ENCODE measurements at places on chromosomes 6 and 20.

DNA sequence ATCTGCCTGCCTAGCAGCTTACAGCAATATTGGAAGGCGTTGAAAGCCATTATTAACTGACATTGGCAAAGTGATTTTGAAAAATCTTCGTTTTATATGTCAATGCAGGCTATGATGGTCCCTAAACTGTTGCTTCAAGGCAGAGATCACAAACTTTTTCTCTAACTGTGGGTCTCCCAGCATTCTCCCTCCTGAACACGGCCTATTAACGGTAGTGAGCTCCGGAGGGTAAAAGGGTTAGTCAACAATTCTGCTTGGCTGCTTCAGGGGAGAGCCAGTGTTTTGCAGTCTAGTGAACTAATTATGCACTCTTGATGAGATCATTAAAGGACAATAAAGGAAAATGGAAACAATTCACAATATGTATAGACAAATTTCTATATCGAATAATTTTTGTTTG, 261.8 kb upstream of the QKI start:
- DNase-seq: no peak

- no peak for DNase-seq
Measured at GRCh38 chr6:816510-817084, 123.7 kb upstream of the EXOC2 start.

- DNase-seq: no peak
Measured at GRCh38 chr6:36479256-36479655, 36.5 kb downstream of the KCTD20 start.

DNA sequence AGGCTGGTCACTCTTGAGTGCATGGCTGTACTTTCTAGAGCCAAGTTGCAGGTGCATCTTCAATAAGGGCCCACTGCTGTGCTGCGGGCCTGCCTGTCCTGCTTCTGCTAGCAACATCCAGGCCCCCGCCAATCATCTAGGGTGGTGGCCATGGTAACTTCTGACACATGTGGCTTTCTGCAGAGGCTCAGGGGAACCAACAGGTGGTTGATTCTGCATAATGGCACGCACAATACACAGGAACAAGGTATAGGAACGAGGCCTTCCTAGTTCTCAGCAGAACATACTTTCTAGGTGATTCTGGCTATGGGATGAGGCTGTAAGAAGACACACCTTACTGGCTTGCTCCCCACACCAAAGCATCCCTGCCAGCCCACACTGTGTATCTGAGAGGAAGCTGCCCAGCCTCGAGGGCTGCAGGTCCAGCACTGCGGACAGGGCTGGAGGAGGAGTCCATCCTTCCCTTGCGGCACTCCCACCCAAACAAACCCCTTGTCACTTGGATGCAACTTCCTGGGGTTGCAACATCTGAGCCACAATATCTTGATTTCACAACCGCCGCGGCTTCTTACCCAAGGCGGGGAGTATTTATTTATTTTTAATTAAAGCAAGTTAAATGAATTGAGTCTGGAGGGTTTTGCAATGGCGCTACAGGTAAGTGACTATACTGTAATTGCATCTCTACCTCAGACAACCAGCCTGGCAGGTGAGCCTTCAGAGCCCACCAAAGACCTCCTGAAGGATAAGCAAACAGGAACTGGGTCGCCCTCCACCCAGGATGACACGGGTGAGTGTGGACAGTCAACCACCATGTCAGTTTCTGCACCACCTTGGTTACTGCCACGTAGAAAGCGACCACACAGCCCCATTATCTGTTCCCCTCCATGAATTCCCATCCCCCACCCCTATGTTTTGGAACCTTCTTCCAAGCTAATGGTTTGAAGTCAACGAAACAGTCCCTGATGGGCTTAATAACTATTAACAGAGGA, 49.6 kb downstream of the SULF2 start:
- DNase-seq: no peak

- peak; percentile 27 for DNase-seq
Measured at GRCh38 chr20:667351-668034, 8.1 kb downstream of the SCRT2 start.

DNA sequence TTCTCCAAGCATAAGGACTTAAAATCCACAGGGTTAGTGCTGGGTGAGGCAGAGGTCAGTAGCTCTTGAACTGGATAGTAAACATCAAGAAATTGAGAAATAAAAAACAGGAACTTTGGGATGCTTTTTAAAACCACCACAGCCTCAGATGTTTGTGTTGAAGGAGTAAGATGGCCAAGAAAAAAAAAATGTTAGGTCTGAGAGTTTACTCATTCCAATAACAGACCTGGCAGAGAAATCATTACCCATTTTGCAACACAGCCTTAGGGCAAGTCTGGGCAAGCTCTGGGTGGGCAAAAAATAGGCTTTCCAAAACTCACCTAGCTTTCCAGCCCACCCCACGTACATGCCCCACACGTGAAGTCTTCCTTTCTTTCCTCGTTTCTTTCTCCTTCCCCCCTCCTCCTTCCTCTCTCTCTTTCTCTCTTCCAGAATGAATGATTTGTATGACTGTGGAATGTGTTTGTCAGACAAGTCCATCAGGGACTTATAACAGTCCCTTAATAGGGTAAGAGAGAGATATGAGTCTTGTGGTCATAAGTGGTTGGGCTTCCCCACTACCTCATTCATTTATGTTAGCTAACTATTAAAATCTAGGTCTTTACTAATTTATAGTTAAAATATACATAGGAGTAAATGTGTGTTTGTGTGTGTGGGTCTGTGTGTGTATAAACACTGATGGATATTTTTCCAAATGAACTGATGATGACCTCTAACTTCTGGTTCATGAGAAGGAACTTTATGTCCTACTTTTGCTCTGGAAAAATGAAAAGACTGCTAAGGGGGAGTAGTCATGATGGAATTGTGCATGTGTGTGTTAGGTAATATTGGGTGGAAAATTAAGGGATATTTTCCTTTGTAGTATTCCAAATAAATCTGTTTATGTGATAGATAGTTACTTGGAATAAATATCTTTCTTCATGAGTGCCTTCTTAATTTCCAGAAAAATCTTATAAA, 18.0 kb upstream of the DSE start:
- DNase-seq: no peak

DNA sequence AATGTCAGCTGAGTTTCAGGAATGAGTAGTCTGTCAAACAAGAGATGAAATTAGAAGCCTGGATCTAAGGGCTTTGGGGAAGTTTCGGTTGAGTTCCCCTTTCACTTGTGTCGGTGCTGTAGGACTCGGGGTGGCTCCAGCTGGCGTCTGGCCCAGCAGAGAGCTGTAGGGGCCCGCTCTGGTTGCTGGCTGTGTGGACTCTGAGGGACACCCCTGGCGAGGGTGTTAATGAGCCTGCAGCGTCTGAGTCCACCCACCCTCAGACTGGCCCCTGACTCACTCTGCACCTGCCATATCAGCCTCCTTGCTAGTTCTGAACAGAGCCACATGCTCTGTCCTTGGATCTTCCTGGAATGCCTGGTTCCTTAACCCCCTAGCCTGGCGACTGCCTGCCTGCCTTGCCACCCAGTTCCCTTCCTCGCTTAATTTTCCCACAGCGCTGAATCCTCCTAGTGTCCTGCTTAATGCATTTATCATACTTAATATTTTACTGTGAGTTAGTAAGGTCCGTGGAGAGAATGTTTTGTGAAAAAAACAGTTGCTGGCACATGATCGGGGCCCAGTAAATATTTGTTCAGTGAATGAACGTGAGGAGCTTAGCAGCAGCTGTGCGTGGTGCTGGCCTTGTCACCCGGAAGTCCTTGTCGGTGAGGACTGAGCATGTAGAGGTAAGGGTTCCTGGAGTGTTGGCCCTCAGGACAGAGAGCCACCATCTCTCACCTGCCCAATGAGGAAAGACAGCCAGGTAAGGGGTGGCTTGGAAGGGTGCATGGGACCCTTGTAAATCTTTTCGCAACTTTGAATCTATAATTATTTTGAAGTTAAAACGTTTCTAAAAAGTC, 1.6 kb downstream of the DNAJC5 start:
- peak; percentile 50 for DNase-seq

DNA sequence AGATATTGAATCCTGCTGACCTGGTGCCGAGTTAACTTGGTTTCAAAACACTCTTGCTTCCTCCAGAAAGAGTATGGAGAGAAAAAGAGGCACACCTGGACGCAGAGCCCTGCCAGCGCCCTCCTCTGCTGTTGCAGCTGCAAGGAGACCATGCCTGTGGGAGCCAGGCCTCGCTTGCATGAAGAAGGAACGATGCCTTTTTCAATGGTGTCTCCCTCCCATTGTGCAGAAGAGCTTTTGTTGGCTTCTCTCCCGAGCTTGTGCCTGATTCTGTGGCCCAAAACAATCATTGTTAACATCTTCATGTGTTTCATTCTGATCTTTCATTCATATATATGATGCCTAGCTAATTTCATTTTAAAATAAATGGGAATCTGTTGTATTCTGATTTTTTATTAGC, 98.1 kb downstream of the FAM120B start:
- DNase-seq: no peak

GRCh38 chr6:105220186-105220585, 40.4 kb upstream of the POPDC3 start:
- DNase-seq: no peak

DNA sequence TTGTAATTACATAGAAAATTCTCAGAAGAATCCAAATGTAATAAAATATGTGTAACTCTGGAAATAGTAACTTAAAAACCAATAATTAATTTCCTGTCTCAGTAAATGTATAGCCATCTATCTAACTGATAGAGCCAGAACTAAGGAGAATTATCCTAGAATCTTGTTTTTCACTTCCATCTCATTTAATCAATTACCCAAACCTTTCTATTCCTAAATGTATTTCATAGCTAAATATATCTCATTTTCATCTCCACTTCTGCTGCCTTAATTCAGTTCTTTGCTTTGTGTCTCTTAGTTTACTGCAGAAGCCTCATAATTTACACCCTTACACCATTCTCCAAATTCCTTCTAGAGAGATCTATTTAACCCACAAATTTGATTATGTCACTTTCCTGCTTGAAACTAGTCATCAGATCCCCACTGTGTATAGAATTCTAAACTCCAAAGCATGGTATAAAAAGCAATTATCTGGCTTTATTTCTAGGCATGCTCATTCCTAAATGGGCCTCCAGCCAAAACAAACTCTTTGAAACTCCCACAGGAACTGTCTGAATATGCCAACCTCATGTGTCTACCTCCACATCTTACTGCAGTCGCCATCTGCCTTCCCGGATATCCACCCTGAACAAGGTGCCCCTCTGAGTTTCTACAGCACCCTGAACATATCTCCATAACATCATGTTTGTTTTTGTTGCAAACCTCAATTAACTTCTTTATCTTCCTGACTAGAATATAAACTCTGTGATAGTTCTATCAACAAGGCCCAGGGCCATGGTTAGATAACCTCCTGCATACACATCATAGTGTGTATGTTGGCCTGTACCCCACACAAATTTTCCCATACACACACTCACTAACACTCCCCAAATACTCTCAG, 70.5 kb upstream of the ADTRP start:
- DNase-seq: no peak

GRCh38 chr6:53044071-53044470, 21.1 kb upstream of the FBXO9 start:
- DNase-seq: no peak

DNA sequence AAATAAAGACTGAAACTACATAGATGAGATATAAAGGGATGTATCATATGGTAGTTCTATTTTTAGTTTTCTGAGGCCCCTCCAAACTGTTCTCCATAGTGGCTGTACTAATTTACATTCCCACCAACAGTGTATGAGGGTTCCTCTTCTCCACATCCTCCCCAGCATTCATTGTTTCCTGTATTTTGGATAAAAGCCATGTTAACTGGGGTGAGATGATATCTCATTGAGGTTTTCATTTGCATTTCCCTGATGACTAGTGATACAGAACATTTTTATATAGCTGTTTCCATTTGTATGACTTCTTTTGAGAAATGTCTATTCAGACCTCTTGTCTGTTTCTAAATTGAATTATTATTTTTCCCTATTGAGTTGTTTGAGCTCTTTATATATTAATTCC, 229.3 kb downstream of the RFPL4B start:
- no peak for DNase-seq

GRCh38 chr20:59578436-59579403, 25.6 kb upstream of the PHACTR3 start:
- no peak for DNase-seq

DNA sequence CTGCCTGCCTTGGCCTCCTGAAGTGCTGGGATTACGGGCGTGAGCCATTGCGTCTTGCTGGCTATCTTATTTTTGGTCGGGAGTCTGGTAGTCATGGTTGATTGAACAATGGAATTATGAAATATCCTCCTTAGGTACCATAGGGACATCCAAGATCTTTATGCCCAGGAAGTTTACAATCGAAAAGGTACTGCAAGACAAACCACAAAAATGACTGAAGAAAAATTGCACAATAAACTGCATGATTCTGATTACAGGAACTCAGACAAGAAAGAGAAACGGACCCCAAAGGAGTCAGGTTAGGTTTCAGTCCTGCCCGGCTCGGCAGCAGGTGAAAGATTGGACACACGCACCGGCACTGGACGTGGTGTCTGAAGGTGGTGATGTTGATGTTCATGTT, 5.3 kb downstream of the SLC26A8 start:
- DNase-seq: no peak

GRCh38 chr6:106253172-106253571, 72.4 kb downstream of the ATG5 start:
- no peak for DNase-seq

DNA sequence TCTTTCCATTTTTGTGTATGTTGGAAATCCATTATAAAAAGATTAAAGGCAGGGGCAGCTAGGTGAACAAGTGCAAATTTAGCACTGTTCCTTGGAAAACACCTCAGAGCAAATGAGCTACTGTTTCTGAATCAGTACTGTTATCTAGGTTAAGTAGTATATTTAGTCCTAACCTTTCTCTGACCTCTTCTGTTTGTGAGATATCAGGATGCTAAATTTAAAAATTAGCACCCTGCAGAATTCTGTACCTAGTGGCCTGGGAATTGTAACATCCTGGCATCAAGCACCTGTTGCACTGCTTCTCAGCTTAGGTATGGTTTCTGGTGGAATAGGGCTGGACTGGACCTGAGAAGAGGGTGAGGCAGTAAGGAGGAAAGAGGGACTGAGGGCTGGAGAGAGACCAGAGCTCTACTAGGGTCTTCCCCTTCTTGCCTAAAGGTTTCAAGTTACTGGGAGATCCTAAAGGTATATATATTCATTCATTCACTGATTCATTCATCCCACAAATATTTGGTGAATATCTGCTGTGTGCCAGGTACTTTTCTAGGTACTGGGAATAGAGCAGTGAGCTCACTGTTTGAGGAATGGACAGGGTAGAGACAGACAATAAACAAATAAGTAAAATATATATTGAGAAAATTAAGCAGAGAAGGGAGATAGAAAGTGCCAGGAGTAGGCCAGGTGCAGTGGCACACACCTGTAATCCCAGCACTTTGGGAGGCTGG, 5.2 kb downstream of the ZNF76 start:
- DNase-seq: no peak

GRCh38 chr6:40353967-40354452, 233.2 kb downstream of the LRFN2 start:
- DNase-seq: no peak

DNA sequence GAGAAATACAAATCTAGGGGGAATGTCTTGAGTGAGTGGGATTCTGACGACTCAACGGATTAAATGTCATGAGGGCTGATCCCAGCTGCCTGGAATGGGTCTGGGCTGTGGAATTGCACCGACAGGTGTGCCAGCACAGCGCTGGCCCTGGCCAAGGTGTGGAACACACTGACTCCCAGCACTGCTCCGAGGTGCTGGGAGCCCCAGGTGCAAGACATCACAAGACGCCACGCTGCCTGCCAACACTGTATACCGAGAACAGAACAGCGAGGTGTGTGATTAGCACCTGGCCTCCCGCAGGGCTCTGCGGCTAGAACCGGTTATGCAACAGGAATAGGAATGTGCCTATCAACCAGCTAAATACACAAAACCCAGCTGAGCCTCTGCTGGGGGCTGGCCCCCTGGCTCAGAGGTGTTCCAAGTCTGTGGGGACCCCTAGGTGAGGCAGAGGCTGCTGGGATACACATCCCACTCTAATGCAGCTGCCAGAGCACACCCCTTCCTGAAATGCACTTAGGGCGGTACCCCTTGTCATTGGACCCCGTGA, 24.8 kb upstream of the APMAP start:
- no peak for DNase-seq

Measured in midbrain (tissue), 1 donor.